ENCODE measurements at places on chromosomes 5 and 9. TPM values are rescaled to one million over a fixed set of nuclear protein-coding genes. Genes with fewer than 3 reads are reported as not detected.

DNA sequence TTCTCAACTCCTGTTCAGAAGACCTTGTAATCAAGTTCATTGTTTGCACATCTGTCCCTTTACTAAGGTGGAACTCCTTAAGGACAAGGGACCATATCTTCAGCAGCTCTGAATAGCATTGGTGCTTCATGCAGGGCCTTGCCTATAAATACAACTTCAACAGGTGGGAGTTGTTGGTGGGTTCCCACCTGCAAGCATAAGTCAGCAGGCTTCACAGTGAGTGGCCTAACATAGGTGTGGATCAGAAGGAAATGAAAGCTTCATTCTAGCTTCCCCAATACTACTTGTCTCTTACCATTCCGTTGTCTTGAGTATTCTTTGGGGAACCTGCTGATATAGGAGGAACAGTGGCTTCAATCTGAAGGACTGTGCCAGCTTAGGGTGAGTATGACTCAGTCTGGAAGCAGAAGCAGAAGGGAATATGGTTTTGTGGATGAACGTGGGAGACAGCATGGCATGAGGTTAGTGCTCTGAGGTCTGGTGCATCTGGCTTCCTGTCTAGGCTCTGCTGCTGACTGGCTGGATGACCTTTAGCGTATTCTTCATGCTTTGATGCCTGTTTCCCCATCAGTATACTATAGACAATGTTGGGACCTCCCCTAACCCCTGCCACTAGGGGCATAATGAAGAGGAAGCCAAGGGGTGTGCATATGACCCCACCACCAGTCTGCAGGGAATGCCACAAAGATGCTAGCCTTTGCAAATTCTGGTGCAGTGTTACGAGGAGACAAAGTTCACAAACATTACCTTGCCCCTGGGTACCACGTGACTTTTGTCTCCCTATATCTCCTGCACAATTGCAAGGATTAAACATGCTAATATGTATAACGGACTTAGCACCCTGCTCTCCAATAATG lies 192.3 kb downstream of the PALM2AKAP2 start:
- DNase-seq, result no peak

GRCh38 chr5:55903121-55903701 lies 52.1 kb downstream of the IL31RA start:
- DNase-seq, result no peak

GRCh38 chr9:34490360-34490759 lies 31.8 kb downstream of the DNAI1 start:
- no peak for DNase-seq

- no peak for DNase-seq
Measured at GRCh38 chr5:158198636-158199035, 339.7 kb upstream of the CLINT1 start.

- DNase-seq, result no peak
Measured at GRCh38 chr9:135773530-135774238, 71.7 kb downstream of the KCNT1 start.

GRCh38 chr9:93288341-93288740 lies 104.4 kb downstream of the WNK2 start:
- DNase-seq, result no peak

DNA sequence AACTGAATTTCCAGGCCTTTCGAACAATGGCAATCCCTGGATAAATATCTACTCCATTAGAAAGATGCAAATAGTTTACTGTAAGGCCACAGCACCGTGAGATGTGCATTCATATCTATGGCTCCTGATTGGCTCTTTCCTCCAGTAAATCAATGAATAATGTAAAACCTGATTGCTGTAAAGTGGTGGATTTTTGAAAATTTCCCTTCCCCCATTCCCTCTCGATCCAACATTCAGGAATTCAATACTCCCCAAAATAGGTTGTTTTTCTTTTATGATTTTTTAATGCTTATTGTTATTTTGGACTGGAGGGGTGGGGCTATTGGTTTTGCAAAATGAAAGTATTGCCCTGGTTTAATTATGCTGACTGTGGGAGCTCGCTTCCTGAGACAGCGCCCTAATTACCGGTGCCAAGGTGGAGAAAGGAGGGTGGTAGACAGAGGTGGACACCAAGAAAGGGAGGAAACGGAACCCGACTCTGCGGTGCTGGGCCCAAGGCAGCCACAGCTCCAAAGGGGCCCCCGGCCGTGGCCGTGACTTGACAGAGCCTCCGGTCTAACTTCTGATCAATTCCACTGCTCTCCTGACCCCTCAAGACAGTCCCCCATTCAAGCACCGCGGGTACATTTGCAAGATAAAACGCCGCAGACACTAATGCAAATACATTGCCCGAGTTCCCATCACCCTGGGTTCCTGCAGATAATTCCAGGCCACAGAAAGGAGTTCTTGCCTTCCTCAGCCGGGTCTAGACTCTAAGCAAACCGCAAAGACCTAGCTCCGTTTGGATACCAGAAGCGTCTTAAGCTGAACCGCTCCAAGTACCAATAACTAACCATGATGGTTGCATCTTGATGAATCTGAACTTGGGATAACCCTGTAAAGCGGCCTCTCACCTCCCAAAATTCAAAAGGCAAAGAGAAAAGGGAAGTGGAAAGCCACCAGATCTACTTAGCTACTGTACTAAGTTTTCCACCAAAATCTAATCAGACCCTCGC lies 211.2 kb downstream of the MEF2C start:
- no peak for DNase-seq

- no peak for DNase-seq
Measured at GRCh38 chr9:70165006-70165602, 93.7 kb upstream of the SMC5 start.

DNA sequence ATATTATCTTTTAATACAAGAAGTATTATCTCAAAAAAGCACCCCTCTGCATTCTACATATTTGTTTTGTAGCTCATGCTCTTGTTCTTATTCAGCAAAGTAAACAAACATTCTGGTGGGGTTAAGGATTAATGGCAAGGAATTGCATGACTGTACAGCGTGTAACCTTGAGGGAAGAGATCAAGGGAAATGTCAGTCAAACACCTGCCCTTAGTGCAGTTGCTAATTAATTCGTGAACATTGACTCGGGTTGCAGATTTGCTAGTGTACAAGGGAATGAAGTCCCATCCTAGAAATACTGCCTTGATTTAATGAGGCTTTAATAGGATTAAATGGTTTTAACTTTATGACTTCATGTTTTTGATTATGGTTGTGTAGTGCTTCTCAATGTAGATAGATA lies 1758.1 kb downstream of the MAT2B start:
- no peak for DNase-seq

DNA sequence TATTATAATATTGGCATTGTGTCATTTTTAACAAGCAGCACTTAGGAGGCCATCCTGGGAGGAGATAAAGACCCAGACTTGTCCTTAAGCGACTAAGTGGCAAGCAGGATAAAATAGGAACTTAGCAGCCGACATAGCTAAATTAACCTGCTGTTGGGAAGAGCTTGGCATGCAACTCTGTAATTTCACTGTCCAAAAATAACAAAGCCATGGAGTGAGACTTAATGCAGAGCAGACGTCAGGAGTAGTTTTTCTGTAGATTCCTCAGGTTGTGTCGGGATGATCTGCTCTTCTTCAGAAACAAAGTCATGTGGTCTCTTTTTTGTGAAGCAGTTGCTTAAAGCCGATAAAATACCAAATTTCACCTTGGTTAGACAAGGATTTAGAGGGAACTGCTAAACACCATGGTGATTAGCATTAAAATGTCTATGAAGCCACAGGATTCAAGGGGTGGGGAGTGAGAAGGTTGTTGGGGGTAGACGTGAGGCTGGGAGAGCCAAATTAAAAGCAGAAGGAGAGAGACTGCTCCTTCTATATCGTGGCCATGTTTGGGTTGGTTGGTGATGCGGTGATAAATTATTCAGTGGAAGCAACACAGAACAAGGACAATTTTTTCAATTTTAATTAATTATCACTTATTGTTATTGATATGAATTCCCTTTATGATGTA lies 303.0 kb downstream of the CSNK1G3 start:
- DNase-seq, result no peak

DNA sequence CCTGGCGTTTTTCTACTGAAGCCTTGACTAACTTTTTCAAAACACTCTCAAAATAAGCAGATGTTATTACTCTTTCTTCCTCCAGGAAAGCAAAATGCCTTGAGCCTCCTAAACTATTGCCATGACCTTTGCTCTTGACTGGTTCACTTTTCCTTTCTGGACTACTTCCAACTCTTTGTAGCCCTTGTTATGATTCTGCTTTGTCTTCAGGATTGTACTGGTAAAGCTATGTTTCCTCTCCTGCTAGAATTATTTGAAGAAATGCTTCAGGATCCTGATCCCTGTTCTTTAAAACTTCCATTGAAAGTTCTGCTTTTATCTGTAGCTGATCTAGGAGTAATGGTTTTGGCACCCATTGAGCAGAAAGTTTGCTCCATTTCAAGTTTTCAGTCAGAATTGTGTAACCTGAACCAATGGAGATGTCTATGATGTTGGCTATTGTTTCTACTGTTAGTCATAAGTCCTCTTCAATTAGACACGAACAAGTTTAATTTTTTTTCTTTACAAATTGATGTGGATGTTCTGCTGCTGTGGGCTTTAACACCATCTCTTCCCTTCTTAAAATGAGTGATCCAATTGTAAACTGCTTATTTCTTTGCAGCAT lies 1356.4 kb downstream of the EFNA5 start:
- DNase-seq, result no peak

DNA sequence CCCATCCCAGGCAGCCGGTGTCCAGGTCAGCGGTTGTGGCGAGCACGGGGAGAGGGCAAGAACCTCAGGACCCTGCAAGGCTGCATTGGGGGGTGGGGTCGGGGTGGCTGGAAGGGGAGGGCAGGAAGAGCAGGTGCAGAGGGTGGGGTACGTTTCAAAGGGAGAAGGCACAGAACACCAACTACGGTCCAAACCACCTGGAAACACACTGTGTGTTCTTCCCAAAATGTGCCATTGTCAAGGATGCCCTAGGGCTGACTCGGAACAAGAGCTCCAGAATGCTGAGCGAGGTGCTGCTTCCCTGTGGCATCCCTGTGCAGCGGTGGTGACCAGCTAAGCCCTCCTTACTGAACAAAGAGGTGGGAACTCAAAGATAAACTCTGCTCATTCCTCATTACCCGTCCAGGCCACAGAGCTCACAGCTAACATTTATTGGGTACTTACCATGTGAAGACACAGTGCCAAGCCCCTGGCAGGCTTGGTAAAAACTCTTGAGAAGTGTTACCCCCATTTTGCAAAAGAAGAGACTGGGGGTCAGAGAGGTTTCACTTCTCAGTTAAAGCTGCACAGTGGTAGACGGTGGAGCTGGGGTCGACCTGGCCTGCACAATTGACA lies 153.8 kb downstream of the COL23A1 start:
- DNase-seq, result no peak

- no peak for DNase-seq
Measured at GRCh38 chr5:22665801-22666200, 187.3 kb downstream of the CDH12 start.

GRCh38 chr9:104606152-104606551 lies 725 bp upstream of the OR13C2 start:
- no peak for DNase-seq

DNA sequence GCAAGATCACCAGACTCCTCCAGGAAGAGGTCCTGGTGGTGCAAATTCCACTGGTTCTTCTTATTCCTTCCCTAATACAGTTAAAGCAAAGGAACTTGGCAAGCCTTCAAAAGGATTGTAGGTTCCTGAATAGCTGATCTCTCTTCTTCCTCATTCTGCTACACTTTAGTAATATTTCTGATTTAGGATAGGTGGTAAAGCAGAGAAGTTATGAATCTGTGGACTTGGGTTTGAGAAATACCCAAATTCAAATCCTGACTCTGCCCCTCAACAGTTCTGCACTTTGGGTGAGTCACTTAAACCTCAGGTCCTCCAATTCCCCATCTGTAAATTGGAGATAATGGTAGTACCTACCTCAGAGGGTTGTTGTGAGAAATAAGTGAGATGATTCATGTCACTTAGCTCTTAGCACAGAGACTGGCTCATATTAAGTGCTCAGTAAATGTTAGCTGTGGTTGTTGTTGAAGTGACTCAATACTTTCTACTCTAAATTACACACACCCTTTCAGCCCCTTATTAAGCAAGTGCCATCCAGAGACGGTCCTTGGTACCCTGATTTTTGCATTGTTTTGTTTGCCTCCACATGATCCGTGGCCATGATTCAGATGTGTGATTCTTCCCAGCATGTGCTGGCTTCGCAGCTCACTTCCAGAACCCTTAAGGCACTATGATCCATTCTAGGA lies 5.2 kb downstream of the SH3RF2 start:
- no peak for DNase-seq

DNA sequence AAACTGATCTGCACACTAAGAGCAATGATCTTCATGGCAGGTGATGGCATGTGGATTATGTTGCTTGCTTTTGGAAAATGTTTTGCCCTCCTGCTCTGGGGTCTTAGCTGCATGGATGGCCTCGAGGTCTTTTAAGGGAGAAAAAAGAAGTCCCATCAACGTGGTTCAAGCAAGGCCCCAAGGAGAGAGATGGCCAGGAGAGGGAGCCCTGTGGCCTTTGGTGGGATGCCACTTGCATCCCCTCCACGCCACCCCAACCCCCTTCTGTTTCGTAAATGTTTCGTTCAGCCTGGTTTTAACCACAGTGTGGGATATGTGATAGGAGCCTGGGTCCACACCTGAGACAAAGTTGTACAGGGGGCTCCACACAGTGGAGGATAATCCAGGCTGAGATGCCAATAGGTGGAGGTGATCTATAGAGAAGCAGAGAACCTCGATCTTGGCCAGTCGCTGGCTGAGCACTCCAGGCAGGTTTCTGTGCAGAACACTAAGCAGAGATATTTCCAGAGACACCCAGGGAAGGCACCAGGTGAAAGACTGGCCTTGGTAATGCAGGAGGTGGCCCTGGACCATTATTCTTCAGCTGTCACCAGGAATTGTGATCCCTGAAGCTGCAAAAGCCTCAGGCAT lies 25.8 kb upstream of the FRRS1L start:
- peak; percentile 48 for DNase-seq

DNA sequence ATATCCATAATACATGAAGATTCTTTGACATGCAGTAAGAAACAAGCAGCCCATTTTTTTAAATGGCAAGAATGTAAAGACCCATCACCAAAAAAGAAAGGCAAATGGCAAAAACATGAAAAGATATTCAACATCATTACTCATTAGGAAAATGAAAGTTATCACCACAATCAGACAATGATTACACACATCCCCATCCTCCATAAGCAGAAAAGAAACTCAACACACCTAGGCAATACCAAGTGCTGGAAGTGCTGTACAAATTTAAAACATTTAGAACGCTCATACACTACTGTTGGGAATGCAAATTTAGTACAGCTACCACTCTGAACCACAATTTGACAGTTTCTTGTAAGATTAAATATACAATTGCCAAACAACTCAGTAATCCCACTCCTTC lies 466.7 kb downstream of the ACTL7B start:
- no peak for DNase-seq

GRCh38 chr9:124829334-124829669 lies 24.0 kb upstream of the WDR38 start:
- DNase-seq, result no peak

GRCh38 chr5:61142811-61143210 lies 19.5 kb downstream of the SMIM15 start:
- DNase-seq, result no peak

DNA sequence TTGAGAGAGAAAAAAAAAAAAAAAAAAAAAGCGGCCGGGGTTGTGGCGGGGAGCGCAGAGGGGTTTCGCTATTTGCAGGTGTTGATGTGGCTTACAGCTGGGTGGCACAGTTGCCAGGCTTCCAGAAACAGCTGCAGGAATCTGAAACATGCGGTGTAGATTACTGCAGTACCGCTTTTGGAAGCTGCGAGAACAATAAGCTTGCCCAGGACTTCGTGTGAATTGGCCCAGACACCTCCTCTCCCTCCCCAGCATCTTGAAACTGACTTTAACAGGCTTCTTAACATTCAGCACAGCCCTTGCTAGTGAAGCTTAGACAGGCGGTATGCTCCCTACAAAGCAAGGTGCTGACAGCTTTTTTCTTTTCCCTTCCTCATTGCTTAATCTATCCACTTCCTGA lies 104.0 kb downstream of the ATP10B start:
- DNase-seq, result peak; percentile 20

The CNTLN gene
- 2.2 TPM for total RNA-seq

The HMHB1 gene
- not detected for total RNA-seq

The FAM221B gene
- not detected for total RNA-seq
